ENCODE measurements at places on chromosomes 16 and 17.

DNA sequence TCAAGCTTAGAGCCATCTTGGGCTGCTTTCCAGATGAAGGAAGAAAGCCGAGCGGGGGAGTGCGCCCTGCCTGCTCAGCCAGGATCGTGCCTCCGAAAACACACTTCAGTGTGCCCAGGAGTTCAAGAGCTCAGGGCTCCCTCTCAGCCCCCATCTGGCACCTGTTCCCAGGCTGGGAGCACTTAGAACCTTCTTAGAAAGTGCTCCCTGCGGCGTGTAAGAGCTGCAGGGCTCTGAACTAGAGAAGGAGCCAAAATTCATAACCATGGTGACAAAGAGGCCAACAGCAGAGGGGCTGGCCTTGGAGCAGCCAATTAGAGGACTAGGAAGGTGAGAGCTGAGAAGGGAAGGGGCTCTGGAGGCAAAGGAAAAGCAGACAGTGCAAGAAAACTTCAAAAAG lies 59.0 kb upstream of the TNRC6C start:
- DNase-seq: no peak

- no peak for DNase-seq
Measured at GRCh38 chr16:20879175-20880040, 20.8 kb downstream of the DCUN1D3 start.

DNA sequence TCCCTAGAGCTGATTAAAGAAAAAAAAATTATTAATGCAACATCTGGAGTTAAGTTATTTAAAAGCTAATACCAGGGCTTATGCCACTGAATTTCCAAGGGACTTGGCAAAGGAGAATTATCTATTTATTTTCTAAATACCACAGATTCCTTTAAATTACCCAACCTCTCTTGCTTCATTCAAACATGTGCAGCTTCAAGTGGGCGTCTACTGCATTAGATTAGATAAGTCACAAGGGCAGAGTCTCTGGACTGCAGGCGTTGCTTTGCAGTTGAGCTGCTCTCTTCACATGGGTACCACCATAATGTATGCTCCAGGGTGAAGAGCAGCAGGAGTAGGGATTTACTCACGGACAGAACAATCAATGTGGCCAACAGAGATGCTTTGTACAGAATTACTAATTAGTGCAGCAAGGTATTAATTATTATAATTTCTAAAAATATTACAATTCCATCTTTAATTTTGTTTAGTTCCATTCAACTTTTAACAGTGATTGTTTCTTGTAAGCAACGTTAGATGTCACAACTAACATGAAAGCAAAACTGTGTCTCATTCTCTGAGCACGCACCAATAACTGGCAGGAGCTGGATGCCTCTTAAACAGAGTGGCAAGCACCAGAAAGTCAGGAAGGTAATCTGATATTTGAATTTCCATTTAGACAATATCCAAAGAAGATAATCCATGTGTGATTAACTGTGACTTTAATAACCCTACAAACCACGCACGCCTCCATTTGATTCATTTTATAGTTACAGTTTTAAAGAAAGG lies 214.2 kb downstream of the STX8 start:
- DNase-seq: no peak

GRCh38 chr16:29775742-29776408 lies 2.2 kb upstream of the ZG16 start:
- DNase-seq: no peak

DNA sequence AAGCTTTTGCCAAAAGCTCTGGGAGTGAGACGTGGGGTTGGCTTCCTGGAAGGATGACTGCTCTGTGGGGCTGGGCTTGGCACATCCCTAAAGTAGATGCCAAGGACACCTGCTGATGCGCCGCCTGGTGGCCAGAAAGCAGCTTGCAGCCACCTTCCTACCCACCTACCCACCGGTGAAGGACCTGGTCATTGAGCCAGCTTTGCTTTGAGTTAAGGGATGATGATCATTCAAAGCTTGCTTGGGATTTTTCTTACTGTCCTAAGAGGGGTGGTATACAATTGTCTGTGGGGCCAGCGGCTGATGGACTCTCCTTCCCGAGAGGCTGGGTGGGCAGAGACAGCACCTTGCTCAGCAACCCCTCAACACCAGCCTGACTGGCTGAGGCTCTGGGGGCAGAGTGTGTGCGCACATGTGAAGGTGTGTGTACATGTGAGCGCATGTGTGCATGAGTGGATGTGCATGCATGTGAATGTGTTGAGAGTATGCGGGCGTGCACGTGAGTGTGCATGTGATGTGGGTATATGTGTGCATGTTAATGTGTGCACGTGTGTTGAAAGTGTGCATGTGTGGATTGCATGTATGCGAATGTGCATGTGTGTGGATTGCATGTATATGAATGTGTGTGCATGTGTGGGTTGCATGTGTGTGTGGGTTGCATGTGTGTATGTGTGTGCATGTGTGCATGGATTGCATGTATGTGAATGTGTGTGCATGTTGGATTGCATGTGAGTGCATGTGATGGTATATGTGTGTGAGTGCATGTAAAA lies 18.6 kb downstream of the C1QTNF1 start:
- peak; percentile 71 for DNase-seq

DNA sequence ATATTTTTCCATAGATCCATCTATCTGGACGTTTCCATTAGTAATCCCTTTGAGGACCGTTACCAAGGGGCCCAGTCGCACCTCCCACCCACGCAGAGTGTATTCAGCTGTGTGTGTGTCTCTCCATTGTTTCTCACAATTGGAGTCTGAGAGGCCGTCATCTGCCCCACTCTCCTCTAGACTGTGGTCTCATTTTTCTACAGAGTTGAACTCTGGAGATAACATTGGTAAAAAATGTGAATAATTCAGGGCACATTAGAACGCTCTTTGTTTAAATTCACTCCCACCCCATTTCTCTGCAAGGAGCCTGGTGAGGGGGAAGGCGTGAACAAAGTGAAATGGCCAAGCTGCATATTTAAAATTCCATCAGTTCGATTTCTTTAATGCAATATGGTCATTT lies 333.1 kb upstream of the MAF start:
- no peak for DNase-seq

GRCh38 chr16:67063008-67063407 lies 34.1 kb downstream of the CBFB start:
- DNase-seq: no peak

DNA sequence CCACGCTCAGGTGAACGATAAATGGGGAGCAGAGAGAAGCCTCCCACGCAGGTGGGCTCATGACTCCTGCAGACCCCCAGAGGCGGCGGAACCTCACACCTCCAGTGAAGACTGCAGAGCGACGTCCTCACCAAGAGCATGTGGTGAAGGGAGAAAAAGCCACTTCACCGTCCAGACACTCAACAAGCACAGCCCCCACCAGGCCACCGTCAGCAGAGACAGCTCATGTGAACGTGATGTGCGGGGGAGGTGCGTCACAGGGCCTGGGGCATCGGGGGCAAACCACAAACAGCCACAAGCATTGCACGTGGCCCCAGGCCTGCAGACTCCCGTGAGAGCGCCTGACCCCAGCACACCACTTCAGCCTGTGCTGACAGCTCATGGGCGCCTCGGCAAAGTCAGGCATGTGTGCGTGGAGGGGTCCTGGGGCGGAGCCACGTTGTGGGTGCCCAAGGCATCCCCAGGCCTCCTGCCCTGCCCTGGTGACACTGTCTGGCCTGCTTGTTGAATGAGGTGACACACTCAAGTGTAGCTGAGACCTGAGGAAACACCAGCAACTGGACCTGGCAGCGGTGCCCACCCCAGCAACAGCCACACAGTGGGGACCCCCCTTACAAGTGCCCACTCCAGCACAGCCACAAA lies 19.0 kb downstream of the LMF1 start:
- DNase-seq: no peak

- DNase-seq: peak; percentile 57
Measured at GRCh38 chr16:78773291-78773702, 673.8 kb downstream of the WWOX start.

DNA sequence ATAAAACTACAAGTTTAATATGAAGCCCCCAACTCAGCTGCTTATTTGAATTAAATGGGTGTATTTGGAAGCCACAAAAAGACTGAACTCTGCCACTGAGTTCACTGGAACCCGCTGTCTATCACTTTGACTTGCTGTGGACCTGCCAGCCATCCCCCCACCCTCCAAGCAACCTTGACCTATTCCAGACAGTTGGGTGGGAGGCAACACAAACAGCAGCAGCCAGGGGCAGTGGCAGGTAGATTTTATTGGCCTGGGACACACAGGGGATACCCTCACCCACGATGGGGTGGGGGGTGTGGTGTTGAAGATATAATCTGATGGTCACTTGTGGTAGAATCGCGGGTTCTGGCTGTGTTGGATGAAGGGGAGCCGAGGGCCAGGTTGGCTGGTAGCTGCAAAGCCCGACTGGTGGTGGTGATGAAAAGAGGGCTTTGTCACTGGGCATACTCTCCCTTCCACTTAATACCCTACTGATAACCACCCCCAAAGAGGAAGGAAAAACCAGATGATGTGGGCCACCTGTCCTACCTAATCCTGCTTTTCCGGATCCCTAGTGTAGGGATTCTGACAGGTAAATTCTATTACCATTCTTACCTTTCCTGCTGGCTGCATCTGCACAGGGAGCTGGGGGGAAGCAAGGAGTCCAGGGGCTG lies 2.6 kb downstream of the GPS2 start:
- DNase-seq: no peak

DNA sequence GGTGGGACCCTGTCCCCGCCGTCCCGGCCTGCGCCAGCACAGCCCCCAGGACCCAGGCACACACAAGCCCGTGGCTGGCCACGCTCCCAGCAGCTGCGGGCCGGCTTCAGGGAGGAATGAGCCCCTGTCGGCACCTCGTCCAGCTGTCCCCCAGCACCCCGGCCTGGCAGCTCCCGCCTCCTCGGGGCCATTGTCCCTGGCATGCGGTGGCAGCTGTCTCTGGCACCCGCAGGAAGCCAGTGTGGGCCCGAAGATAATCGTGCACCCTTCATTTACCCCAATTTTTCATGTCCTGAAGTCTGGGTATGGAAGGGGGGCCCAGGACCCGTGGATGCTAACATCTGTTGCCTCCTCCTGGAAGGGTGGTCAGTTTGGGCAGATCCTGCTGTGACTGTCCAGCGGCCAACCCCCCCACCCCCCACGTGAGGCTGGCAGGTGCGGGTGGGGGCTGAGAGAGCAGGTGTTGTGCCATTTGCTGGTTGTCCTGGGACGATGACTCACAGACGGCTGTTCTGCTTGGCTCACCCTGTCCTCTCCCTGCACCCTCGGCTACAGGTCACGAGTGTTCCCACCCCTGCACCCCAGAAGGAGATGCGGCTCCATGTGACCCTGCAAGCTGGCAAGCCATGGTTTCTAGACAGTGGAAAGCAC lies 4.0 kb upstream of the LMF1 start:
- no peak for DNase-seq

DNA sequence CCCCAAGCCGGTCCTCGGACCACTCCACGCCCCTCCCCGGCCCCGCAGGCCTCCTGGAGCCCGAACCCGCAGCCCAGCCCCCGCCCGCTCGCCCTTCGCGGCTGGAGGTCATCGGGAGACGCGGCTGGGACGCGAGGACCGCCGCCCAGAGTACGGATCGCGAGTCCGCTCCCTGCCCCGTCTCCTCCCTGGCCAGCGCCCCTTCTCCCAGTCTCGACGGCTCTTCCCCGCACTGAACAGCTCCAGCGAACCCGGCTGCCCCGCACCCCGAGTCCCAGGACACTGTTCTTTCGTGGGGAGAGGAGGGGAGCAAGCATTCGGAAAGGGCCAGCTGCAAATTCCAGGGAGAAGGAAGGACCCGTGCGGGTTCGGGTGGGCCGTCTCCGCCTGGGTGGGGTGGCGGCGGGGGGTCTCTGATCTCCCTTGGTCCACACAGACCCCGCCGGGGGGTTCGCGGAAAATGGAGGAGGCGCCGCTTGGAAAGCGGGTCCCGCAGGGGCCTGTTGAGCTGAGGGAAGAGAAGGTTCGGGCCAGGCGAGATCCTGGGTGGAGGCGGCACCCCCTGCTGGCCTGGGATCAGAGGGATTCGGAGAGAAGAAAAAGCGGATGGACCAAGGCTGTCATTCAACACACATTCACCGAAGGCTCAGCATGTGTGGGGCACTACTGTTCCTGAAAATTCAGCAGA lies 632 bp upstream of the RTN4RL1 start:
- peak; percentile 28 for DNase-seq

GRCh38 chr16:80554033-80554432 lies 13.2 kb downstream of the DYNLRB2 start:
- no peak for DNase-seq

DNA sequence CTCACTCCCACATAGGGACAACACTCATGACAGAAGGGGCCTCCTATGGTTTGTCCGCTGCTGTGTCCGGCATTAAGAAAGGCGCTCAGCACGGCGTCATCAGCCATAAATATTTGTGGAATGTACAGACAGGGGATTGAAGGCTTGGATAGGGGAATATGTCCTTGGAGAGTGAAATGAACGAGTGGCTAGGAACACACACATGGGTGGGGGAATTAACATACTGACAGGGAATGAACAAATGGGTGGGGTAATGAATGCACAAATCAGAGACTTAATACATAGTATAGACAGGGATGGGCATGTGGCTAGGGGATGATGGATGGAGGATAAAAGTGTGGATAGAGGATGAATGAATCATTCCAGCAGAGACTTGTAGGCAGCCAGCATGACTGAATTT lies 154.0 kb upstream of the HSBP1 start:
- DNase-seq: no peak

- no peak for DNase-seq
Measured at GRCh38 chr16:23031508-23032098, 117.6 kb downstream of the USP31 start.

DNA sequence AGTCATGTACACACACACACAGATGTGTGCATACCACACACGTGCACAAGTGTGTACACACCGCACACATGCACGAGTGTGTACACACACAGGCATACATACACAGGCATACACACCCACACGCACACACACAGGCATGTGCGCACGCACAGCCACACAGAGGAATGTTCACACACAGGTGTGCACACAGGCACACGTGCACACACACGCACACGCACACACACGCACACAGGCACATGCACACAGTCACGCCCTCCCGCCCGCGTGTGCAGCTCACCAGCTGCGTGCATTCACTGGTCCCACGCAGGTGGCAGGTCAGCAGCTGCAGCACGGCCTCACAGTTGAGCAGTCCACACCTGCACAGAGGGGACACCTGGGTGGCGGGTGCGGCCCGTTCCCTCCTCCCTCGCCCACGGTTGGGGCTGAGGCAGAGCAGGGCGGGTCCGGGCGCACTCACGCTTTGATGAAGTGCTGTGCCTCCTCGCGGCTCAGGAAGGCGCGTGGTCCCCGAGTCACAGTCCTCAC lies 7.7 kb downstream of the TEPSIN start:
- no peak for DNase-seq

DNA sequence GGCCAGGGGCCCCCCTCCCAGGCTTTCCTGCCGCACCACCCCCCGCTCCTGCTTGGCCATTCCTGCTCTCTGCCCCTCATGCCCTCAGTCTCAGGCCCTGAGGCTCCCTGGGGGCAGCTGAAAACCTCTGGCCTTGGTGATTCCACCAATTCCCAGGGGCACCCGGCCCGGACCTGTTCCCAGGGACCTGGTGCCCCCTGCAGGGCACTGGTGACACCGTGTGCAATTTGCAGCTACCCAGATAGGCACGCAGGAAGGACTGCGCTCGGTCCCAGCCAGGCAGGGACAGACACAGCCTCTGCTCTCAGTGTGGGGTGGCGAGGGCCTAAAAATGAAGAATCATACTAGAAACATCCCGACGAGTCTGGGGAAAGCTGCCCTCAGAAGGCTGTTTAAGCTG lies 13.4 kb downstream of the WFDC1 start:
- no peak for DNase-seq

- DNase-seq: no peak
Measured at GRCh38 chr16:15846510-15846909, 10.3 kb downstream of the MYH11 start.
